ENCODE measurements at places on chromosomes 12 and 14.

DNA sequence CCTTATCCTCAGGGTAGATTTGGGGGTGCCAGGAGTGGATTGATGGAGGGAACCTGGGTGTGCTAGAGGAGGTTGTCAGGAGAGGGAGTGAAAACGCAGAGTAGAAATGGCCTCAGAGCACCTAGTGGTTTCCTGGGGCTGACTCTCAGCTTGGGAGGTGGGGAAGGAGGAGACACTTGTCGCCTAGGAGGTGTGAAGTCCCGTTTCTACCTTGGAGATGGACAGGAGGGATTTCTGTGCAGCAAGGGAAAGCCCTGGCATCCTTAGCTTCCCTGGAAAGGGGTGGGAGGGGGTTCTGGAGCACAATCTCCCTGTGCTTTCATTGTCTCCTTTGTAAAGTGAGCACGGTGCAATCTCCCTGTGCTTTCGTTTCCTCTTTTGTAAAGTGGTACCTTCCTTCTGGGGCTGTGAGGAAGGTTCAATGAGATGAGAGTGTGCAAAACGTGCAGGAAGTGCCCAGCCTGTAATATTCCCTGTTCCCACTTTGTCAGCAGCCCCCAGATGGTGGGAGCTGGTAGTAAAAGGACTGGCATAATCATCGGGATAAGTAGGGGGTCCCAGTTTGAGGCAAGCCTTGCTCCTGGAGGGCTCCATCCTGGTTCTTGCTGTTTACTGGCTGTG is 1.6 kb downstream of the OAS3 start:
- peak; percentile 15 for DNase-seq

DNA sequence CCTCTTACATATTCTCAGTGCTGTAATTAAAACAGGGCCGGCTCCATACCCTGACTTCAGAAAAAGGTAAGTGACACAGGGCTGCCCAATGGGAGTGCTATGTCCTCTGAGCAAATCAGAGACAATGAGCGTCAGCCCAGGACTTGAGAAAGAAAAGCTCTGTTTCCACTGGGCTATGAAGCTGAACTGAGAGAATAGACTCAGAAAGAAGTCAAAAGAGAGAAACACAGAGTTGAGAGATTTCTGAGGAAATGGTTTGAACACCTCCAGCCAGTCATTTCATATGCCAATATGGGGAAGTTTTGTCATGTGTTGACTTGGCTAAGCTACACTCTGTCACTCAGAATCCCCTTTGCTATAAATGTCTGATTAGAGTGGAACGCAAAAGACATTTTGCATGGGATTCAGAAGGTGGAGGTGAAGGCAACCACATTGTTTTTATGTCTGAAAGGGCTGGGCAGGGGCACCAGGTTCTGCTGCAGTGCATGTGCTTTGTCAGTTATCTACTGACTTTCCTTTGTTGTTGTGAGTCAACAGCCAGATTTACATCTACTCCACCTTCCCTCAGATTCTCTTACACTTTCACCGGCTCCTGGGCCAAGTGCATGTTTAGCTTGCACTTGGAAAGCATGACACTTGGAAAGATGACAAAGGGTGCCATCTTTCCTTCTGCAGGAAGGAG is 313.3 kb downstream of the DUSP6 start:
- DNase-seq = no peak

DNA sequence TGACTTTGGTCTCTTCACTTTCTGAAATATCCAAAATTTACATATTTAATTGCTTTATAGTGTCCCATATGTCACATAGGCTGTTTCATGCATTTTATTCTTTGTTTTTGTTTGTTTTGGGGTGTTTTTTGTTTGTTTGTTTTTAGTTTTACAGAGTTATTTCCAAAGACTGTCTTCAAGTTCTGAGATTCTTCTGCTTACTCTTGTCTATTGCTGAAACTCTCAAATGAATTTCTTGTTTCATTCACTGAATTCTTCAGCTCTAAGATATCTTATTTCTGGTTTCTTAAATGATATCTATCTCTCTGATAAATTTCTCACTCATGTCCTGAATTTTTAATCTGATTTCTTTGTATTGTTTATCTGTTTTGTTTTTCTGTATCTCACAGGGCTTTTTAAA is 412.0 kb upstream of the ATP2B1 start:
- no peak for DNase-seq

GRCh38 chr12:110117956-110118685 is 6.0 kb upstream of the IFT81 start:
- no peak for DNase-seq

DNA sequence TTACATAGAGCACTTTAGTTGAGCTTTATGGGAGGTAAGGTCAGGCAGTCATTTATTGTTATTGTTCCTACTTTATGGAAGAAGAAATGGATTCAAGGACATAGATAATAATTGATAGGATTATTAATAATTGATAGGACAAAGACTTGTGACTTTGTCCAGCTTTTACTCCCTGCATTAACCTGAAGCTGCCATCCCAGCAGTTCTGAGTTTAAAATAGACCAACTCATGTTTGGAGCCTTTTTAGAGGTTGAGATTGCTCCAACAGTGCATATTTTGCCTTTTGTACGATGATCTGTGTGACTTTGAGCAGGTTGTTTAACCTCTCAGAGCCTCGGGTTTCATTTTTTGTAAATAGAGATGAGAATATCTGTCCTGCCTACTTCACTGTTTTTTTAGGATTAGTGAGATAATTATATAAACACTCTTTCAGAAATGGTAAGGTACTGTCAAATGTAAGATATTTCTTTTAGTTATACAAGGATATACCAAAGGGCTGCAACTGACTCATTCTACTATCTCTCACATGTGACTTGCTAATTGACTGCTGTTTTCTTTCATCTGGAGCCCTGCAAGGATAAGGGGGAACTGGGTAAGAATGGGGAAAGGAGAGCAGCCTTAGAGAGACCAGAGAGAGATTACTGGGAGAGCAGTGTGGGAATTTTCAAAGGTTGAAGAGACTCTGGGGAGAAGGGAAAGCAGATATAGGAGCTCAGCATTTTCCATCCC is 15.3 kb downstream of the WDR20 start:
- DNase-seq = no peak

DNA sequence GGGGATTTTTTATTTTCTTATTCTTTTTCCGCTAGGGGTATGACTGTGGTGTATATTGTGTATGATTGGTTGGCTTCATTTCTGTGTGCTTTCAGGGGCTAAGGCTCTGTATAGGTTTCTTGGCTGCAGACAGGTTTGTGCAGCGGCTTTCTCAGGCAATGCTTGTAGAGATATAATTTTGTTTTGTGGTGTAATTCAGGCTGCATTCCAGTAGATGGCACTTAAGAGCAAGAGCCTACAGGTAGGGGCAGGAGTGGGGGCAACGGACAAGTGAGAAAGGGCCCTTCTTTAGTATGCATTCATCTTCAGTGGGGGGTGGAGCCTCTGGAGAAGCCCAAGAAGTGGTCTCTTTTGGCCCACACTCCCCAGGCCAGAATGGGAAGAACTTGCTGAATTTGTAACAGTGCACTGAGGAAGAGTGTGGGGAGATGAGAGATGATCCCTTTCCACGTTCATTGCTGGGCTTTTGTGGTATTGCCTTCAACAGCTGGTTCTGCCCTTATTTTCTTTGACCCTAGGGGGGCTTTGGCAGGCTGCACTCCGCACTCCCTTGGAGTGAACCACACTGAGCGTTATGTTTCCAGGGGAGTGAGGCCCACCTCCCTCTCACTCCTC is 78.6 kb downstream of the IFNG-AS1 start:
- DNase-seq = no peak

DNA sequence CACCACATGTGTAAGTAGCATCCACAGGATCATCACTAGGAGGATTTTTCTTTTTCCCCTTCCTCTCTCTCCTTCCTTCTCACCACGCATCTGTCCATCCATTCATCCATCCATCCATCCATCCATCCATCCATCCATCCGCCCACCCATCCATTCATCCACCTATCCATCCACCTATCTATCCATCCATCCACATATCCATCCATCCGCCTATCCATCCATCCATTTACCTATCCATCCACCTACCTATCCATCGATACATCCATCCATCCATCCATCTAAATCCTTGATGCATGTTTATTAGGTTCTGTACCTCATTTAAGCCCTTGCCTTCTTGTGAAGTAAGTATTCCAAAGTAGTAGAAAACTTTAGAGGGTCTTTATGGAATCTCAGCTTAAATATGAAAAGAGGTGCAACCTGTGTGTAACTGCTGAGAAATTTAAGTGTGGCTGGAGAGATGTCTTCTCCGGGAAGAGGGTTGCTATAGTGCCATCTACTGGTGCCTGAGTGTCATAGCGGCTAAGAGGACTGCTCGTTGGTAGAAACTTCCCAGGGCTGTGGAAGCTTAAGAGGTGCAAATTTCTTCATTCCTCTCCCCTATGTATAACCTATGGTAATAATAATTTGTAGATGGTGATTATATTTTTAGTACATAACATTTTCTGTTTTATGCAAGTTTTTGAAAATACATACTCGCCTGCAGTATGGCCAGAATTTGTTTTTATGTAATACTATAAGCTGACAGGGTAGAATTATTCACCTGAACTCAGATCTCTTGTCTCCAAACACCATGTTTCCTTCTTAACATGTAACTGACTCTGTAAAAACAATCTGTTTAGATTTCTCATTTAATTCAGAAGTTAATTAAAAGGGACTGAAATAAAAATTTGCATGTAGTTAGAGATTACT is 46.0 kb downstream of the MYO1H start:
- peak; percentile 18 for DNase-seq

DNA sequence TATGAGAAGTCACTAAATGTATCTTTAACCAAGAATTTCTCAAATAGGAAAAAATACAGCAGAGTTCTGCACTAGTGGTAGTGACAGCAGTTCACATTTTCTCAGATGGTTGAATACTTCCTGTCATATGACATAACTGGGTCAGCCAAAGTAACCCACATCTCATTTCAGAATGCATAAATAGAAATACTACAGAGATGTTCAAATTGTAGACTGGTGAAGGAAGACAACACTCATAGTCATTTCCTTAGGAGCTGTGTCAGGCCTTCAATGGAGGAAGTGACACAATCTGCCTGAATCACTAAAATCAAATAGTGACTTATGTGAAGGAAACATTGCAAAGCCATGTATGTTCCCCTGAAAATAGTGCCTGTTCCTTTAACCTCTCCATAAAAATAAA is 32.4 kb downstream of the FERMT2 start:
- peak; percentile 8 for DNase-seq

DNA sequence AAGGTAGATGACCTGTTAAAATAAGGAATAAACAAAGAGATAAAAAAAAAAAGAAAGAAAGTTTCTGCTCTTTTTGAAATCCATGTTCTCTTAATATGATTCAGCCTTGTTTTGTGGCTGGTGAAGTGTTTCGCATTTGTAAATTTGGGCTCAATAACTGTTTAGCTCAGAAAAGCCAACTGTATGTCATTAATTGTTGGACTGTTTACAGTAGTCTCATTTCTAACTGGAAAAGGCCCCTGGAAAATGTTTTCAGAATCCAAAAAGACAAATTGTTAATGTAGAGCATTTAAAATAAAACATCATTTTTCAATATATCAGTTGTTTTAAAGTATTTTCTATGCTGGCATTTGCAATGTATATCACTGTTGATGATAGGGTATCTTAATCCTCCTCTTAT is 47.4 kb upstream of the DYRK2 start:
- DNase-seq = no peak

DNA sequence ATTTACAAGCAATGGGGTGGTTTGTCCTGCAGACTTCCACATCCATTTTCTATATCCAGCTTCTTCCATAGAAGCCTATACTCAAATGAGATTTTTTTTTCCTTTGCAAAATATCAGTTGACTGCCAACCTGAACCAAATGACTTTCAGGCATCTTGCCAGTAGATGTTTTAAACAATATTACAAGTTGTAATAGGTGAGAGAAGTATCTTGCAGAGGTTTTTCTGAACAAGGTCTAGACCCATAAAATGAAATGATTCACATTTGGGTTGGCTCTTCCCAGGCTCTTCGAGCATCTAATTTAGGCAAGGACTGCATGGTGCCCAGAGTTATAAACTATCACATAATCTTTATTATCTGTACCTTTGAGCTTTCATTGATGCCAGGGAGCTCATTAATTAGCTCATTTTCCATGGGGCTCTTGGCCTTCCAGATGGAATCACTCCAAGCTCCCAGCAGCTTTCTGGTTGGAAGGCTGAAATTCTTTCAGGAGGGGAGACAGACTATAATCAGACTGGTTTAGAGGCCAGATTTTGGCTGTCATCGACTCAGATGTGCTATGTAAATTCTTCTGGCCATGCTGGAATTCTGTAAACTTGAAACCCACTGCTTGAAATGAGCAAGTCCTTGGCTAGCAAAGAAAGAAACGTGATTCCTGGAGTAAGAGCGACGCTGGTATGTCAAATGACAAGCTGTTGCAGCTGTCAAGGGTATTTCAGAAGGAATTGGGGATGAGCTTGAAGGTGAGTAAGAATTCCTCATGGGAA is 32.2 kb upstream of the DICER1 start:
- no peak for DNase-seq

DNA sequence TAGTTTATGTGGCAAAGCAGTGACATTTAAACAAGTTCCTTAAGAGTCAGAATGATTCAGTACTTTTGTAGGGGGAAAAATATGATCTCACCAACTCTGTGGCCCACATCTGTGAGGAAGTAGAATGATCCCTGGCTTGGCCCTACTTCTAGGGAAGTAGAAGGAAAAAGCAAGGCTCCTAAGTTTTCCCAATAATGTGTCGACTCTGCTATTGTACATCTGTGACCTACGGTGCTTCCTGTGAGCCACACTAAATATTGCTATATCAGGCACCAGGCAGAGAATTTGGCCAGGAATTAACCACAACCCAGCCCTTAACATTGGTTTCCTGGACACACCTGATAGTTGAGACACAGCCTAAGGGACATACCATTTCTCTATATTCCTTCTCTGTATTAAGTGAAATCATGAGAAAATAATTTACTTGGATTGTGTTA is 9.3 kb upstream of the NID2 start:
- no peak for DNase-seq

GRCh38 chr12:54932691-54933090 is 51.9 kb downstream of the TESPA1 start:
- no peak for DNase-seq

GRCh38 chr12:92930421-92930820 is 1.3 kb upstream of the EEA1 start:
- no peak for DNase-seq

- no peak for DNase-seq
Measured at GRCh38 chr14:60215520-60216420, 33.3 kb upstream of the PPM1A start.

GRCh38 chr14:68939893-68940613 is 39.0 kb downstream of the ACTN1 start:
- DNase-seq = no peak

DNA sequence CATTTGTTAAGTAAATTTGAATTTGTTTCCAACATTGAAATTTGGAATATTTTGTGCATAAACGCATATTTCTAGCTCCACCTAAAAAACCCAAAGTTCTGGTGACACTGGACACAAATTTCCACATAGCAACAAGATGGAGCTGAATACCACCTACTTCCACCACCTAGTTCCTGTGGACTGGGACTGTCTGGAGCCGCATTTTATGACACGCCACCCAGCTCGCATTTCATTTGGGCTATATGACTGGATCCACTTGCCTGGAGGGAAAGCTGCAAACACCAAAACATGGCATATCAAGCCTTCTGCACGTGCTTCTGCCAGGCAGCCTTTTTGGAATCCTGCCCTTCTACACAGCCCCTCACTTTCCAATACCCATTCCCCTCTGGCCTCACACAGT is 173.4 kb downstream of the KIF21A start:
- DNase-seq = no peak

- DNase-seq = no peak
Measured at GRCh38 chr12:111322336-111323250, 46.3 kb downstream of the PHETA1 start.

- DNase-seq = no peak
Measured at GRCh38 chr12:4275870-4276301, 2.3 kb downstream of the CCND2 start.

Data from activated CD4-positive, alpha-beta T cell treated with anti-CD3 and anti-CD28 coated beads, Interleukin-2, amount 50 U/mL, for 48 hours (primary cell).